ENCODE measurements at places on chromosomes 6 and 20.

- DNase-seq, result no peak
- no peak overlapping the region for H3K27ac ChIP-seq
- H3K4me1 ChIP-seq, result no peaks in the 10 kb centered on the region
- H3K4me3 ChIP-seq, result no peak overlapping the region
- no peaks in the 10 kb centered on the region for H3K36me3 ChIP-seq
These were observed 195.8 kb upstream of the FUT9 start for GRCh38 chr6:95819939-95820338.

DNA sequence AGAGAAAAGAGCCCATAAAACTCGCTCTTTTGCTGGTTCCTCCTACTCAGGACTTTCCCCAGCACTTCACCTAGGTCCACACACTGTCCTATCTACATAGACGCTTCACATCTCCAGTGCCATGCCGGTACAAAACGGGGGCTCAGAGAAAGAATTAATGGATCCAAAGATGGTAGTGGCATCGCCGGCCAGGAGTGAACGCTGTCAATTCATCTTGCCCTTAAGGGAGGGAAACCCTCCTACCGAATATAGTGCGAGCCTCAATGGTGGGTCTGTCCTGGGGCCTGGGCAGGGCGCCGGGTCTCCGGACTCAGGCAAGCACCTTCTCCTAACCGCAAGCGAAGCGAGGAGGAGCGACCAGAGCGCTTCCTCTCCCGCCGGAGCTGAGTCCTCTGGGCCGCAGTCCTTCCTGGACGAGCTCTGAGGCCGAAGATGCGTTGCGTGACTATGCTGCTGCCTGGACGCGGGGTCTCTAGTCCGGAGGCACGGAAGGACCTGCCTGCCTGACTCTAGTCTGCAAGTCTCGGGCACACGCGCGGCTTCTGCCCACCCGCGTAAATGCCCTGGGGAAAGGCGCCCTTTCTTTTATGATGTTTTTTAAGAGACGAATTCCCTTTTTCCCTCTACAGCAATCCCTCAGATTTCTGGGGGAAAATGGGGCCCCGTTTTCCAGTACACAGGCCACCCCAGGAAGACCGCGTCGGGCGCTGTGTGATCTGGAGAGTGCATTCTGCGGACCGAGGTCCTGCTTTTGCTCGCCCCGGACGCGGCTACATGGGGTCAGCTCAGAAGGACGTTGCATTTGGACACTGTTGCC is 100.1 kb upstream of the PRDM1 start:
- H3K4me1 ChIP-seq, result peaks cover 20% of the 10 kb centered on the region
- DNase-seq, result no peak
- H3K36me3 ChIP-seq, result peaks cover 1% of the 10 kb centered on the region

GRCh38 chr6:158926414-158926813 is 73.6 kb downstream of the RSPH3 start:
- no peak overlapping the region for H3K4me3 ChIP-seq
- no peak for DNase-seq
- H3K36me3 ChIP-seq, result no peaks in the 10 kb centered on the region

DNA sequence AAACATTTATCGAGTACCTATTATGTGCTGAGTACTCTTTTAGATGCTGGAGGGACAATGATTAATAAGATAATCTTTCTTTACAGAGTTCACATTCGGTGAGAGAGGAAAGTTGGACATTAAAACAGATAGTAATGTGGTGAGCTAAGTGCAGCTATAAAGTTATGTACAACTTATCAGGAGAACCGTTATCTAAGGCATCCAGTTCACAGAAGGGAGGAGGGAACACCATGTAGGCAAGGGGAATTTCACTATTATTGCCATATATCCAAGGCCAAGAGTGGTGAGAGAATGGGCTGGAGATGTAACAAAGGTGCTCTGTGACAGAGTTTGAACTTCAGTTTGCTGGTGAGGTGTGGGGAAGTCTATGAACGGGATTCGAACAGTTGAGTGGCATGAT is 105.8 kb downstream of the CARMIL1 start:
- H3K27me3 ChIP-seq, result no peaks in the 10 kb centered on the region
- H3K4me1 ChIP-seq, result peaks cover 16% of the 10 kb centered on the region
- no peaks in the 10 kb centered on the region for H3K36me3 ChIP-seq
- no peak overlapping the region for H3K4me3 ChIP-seq

- H3K4me1 ChIP-seq, result peaks cover 4% of the 10 kb centered on the region
- no peak overlapping the region for H3K4me3 ChIP-seq
- H3K27me3 ChIP-seq, result no peaks in the 10 kb centered on the region
These were observed 64.4 kb downstream of the SNAP25 start for GRCh38 chr20:10282979-10283456.

DNA sequence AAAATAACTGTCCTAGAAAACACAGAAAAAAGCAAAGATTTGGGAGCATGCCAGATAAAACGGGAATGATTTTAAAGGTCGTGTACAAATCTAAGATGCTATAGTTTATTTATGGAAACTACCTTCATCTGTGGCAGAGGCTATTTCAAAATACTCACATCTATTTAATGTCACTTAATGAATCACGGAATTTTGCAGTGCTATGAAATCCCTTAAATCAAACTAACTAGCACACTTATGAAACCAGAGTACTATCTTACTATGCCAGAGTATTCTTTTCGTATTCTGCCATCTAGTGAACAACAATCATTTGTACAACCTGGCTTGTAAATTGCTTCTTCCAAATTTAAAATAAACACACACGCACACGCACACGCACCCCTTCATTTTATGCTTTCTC is 77.9 kb upstream of the BMP5 start:
- no peak for DNase-seq
- H3K4me1 ChIP-seq, result peaks cover 7% of the 10 kb centered on the region
- H3K36me3 ChIP-seq, result no peaks in the 10 kb centered on the region
- no peak overlapping the region for H3K27ac ChIP-seq

- no peak for DNase-seq
- H3K4me3 ChIP-seq, result no peak overlapping the region
- no peak overlapping the region for H3K27ac ChIP-seq
- no peaks in the 10 kb centered on the region for H3K4me1 ChIP-seq
- peaks cover 1% of the 10 kb centered on the region for H3K27me3 ChIP-seq
These were observed 88.7 kb downstream of the SNAP25 start for GRCh38 chr20:10307359-10307735.

- peak overlapping the region; percentile 39 for H3K27ac ChIP-seq
- no peak overlapping the region for H3K4me3 ChIP-seq
- H3K27me3 ChIP-seq, result peaks cover 14% of the 10 kb centered on the region
- H3K4me1 ChIP-seq, result peaks cover 65% of the 10 kb centered on the region
- no peak for DNase-seq
These were observed 82.2 kb upstream of the NAA20 start for GRCh38 chr20:19934792-19935491.

GRCh38 chr6:79600812-79601609 is 30.1 kb upstream of the SH3BGRL2 start:
- H3K4me3 ChIP-seq, result no peak overlapping the region
- H3K27ac ChIP-seq, result no peak overlapping the region
- H3K36me3 ChIP-seq, result no peaks in the 10 kb centered on the region
- no peak for DNase-seq
- no peaks in the 10 kb centered on the region for H3K27me3 ChIP-seq
- no peaks in the 10 kb centered on the region for H3K4me1 ChIP-seq

GRCh38 chr20:41428285-41428684 is 61.7 kb upstream of the EMILIN3 start:
- no peaks in the 10 kb centered on the region for H3K4me1 ChIP-seq
- H3K27me3 ChIP-seq, result no peaks in the 10 kb centered on the region
- H3K27ac ChIP-seq, result no peak overlapping the region
- peaks cover 14% of the 10 kb centered on the region for H3K36me3 ChIP-seq
- DNase-seq, result no peak
- H3K4me3 ChIP-seq, result no peak overlapping the region

DNA sequence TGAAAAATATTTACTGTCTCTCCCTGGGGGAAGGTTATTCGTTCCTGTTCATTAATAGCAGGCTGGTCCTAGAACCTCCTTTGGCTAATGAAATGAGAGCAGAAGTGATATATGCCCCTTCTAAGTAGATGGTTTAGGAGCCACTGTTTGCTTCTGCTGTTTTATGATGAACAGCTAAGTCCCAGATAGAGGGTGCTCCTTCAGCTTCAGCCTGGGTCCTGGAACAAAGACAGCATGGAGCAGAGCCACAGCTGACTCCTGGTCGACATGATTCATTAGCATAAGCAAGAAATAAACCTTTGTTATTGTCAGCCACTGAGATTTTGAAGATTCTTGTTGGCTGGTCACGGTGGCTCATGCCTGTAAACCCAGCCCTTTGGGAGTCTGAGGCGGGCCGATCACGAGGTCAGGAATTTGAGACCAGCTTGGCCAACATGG is 47.8 kb upstream of the ARMC2 start:
- no peak overlapping the region for H3K4me3 ChIP-seq
- H3K4me1 ChIP-seq, result peaks cover 42% of the 10 kb centered on the region
- H3K27ac ChIP-seq, result no peak overlapping the region

GRCh38 chr6:28996844-28997510 is 8.1 kb downstream of the ZNF311 start:
- no peak overlapping the region for H3K4me3 ChIP-seq
- DNase-seq, result no peak
- H3K27me3 ChIP-seq, result no peaks in the 10 kb centered on the region
- H3K36me3 ChIP-seq, result peaks cover 3% of the 10 kb centered on the region
- H3K4me1 ChIP-seq, result peaks cover 16% of the 10 kb centered on the region
- H3K27ac ChIP-seq, result no peak overlapping the region

DNA sequence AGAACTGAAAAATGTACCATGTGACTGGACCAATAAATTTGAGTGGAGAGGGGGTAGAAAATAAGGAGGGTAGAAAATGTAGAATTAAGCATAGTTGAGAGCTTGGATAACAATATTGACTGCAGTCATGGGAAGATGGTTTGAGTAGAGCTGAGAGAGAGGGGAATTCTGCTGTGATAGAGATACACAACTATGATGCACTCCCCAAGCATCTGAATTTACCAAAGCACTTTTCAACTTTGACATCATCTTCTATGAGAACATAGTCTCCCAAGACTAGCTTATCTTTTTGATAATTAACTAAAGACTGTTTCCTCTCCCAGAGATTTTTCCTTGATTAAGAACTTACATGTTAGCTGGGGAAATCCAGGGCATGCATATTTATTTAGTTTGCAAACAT is 103.1 kb downstream of the TNFRSF21 start:
- H3K4me1 ChIP-seq, result peaks cover 5% of the 10 kb centered on the region
- H3K36me3 ChIP-seq, result no peaks in the 10 kb centered on the region
- no peak for DNase-seq
- no peak overlapping the region for H3K4me3 ChIP-seq

DNA sequence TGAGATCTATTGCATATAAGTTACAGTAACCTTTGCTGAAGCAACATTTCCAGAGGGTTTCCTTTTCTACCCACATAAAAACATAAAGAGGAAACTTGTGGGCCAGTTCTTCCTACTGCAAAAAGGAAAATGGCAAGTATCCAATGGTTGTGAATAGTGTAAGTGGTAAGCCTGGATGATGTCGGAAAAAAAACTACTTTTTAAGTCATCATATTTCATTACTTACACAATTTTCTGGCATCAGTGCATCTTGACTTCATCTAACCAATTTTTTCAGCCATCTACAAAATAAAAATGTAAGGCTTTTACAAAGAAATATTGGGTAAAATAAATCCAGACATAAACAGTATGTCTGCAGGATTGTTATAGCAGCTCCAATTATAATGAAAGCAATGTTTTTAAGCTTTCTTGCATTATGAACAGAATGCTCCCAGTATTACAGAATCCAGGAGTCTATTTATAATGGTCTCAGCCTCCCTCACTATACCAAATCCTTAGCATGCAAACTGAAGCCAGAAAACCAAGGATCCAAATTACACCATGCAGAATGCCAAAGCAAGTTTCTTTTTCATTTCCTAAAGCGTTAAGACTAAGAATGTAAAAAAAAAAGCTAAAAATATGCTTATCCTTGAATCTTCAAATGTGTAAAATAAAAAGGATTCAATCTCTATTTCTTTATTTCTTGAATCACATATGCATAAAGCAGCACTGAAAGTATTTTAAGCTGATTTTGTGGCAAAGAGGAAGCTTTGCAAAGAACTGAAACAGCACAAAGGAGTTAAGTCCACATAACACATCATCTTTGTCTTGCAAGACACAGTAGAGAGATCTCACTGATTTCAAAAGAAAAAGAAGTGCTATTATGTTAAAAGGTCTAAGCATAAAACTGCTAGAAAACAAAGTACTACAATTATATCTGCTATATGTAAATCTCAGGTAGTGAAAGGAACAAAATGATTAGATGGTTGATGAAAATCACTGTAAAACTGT is 126.8 kb upstream of the HMGCLL1 start:
- no peak for DNase-seq
- no peak overlapping the region for H3K27ac ChIP-seq
- H3K4me1 ChIP-seq, result no peaks in the 10 kb centered on the region
- no peaks in the 10 kb centered on the region for H3K27me3 ChIP-seq
- no peaks in the 10 kb centered on the region for H3K36me3 ChIP-seq

- peaks cover 49% of the 10 kb centered on the region for H3K4me1 ChIP-seq
- H3K27me3 ChIP-seq, result peaks cover 14% of the 10 kb centered on the region
- peaks cover 13% of the 10 kb centered on the region for H3K36me3 ChIP-seq
- H3K4me3 ChIP-seq, result peak overlapping the region; percentile 87
- H3K27ac ChIP-seq, result no peak overlapping the region
- DNase-seq, result no peak
These were observed 801 bp downstream of the SRC start for GRCh38 chr20:37346535-37347346.

- H3K27ac ChIP-seq, result no peak overlapping the region
- no peak for DNase-seq
- H3K4me3 ChIP-seq, result no peak overlapping the region
- H3K36me3 ChIP-seq, result no peaks in the 10 kb centered on the region
These were observed 212.0 kb upstream of the JARID2 start for GRCh38 chr6:15033850-15034203.

- H3K27me3 ChIP-seq, result no peaks in the 10 kb centered on the region
- no peak overlapping the region for H3K27ac ChIP-seq
- H3K4me3 ChIP-seq, result no peak overlapping the region
- no peaks in the 10 kb centered on the region for H3K36me3 ChIP-seq
These were observed 100.9 kb upstream of the CCN2 start for GRCh38 chr6:132052096-132052495.

DNA sequence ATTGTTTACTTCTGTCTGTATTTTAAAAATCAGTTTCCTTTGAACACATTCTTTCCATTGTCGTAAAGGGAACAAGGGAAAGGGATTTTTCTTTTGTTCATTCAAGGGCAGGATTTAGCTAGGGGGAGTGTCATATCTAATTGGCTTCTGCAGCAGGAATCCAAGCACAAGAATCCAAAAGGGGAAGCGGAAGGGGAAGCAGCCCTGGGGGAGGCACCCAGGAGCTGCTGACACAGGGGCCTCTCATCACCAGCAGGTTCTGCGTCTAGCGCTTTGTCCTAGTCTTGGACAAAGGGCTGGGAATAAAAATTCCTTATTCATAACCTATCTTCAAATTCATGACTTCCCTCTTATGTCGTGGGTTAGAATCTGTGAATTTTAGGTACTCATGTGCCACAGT is 13.7 kb downstream of the RIPK1 start:
- H3K27me3 ChIP-seq, result peaks cover 4% of the 10 kb centered on the region
- peak overlapping the region; percentile 13 for H3K27ac ChIP-seq
- peak overlapping the region; percentile 79 for H3K4me3 ChIP-seq
- peak; percentile 10 for DNase-seq
- H3K36me3 ChIP-seq, result peaks cover 90% of the 10 kb centered on the region

DNA sequence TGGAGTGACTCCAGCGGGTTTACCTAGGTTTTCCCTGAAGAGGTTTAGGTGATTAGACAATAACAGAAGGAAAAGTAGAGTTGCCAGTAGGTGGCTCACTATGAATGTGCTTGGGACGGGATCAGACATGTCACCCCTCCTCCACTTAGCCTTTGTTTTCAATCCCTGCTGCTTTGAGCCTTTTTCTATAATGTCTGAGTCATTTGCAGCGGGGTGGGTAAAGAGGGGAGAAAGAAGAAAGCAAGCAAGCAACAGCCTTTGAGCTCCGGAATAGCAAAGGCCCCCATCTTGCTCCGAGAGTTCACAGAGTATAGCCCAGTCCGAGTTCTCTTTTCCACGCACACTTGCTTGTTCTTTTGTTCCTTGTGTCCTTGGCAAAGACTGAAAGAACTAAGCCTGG is 129.1 kb downstream of the PACRG start:
- peak; percentile 50 for DNase-seq
- no peak overlapping the region for H3K4me3 ChIP-seq
- peaks cover 27% of the 10 kb centered on the region for H3K4me1 ChIP-seq
- H3K36me3 ChIP-seq, result no peaks in the 10 kb centered on the region
- peak overlapping the region; percentile 92 for H3K27ac ChIP-seq

All from endothelial cell (in vitro differentiated cells).